ENCODE measurements at places on chromosomes 1 and 21.

- no peak for DNase-seq
These were observed 122.1 kb downstream of the UCK2 start for GRCh38 chr1:165949335-165950130.

DNA sequence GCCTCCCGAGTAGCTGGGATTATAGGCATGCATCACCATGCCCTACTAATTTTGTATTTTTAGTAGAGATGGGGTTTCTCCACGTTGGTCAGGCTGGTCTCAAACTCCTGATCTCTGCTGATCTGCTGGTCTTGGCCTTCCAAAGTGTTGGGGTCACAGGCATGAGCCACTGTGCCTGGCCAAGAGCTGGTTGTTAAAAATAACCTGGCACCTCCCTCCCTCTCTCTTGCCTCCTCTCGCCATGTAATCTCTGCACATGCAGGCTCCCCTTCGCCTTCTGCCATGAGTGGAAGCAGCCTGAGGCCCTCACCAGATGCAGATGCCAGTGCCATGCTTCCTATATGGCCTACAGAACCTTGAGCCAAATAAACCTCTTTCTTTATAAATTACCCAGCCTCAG lies 74.7 kb upstream of the TLR5 start:
- DNase-seq: no peak

- no peak for DNase-seq
These were observed 205.5 kb downstream of the RPS6KC1 start for GRCh38 chr1:213256438-213257087.

GRCh38 chr1:20207546-20207945 lies 21.2 kb upstream of the PLA2G2C start:
- DNase-seq: no peak

GRCh38 chr1:32221581-32221979 lies 573 bp downstream of the TMEM234 start:
- DNase-seq: no peak

- no peak for DNase-seq
These were observed 6.3 kb downstream of the SLAMF1 start for GRCh38 chr1:160640359-160641123.

DNA sequence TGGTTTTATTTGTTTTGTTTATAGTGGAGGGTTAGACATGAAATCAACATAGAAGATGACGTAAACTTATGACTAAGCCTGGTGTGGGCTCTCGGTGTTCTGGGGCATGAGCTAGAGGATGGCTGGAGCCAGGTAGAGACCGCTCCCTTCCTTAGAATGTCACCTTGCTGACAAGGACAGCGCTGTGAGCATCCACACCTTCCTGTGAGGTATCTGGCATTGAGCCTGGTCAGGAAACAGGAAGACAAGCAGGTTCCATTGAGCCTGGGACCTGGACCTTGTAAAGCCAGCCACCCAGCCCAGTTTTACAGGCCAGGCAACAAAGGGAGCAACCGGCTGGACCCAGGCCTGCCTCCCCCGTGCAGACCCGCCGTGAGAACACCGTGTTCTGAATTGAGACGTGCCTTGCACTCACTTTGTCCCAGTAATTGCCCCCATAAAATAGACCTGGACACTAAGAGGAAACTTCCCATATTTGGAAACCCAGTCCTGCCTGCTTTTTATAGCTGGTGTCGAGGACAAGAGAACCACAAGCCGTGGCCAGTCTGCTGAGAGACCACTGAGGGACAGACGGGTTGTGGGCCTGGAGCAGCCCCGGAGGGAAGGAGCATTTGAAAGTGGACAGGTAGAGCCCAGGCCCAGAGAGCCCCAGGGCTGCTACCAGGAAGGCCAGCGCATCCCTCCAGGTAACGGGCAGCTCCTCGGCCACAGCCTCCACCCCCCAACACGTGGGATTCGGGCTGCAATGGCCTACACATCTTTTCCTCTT lies 78.0 kb downstream of the PDE9A start:
- no peak for DNase-seq

DNA sequence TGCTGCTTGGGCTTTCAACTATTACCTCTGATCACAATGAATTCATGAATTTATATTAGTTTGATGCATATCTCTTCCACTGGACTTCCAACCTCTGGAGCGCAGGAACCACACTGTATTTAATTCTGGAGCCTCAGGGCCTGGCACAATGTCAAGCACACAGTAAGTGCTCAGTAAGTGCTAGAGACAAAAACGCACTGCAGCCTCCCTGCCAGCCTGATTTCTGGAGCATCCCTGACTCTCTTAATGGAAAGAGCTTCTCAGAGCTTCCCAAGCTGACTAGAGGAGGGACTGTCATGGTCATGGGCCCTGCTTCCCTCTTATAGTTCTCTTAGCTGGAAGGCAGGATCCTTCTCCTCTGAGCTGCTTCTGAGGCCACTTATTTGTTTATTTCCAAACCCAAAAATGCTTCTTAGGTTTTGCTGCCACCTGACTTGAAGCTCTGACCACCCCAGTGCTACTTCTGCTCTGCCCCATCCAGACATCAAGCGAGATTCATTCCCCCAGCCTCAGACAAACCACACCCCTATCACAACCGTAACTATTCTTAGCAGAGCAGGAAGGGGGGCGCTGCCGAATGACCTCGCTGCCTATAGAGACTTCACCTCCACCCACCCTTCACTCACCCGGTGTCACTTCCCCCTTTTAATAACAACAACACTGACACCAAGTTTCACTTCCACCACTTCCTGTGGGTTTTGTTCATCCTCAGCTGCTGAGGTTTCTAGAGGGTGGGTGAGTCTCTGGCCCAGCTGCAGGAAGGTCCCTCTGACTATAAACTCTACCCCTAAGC lies 33.6 kb downstream of the NUAK2 start:
- peak; percentile 86 for DNase-seq

GRCh38 chr1:229434005-229434640 lies at the start of gene ACTA1:
ACTA1 (minus strand) TSS chr1:229434094; CDS start chr1:229433115, 979 bp downstream.
- DNase-seq: no peak

- no peak for DNase-seq
These were observed 10.9 kb upstream of the CD101 start for GRCh38 chr1:116990612-116991151.

GRCh38 chr21:18117176-18117575 lies 127.5 kb upstream of the CHODL start:
- DNase-seq: no peak

DNA sequence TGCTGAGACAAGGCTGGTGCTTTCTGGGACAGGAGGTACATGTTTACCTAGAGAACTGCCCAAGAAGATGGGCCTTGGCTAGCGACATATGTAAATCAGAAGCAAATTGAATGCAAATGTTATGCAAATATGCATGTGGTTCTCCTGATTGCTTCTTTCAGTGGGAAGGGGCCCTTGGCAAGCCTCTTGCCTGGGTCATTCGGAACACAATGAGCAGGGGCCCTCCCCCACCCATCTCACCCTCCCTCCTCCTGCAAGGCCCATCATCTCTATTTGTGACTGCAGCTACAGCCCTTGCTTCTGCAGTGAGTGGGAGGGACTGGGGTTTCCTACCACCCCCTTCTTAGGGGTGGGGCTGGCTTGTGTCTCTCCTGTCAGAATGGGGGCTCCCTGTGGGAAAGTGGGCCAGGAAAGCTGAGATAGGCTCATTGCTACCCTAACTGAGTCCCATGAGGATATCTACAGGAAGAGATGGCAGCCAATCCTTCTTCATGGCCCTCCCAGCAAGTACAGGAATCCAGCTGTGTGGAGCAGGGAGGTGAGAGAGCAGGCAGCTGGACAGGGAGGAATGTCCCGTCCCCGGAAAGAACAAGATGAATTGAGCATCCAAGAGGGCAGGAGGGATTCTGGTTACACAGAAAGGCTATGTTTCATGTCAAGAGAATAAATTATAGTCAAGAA lies 31.0 kb downstream of the FOXD2 start:
- no peak for DNase-seq

DNA sequence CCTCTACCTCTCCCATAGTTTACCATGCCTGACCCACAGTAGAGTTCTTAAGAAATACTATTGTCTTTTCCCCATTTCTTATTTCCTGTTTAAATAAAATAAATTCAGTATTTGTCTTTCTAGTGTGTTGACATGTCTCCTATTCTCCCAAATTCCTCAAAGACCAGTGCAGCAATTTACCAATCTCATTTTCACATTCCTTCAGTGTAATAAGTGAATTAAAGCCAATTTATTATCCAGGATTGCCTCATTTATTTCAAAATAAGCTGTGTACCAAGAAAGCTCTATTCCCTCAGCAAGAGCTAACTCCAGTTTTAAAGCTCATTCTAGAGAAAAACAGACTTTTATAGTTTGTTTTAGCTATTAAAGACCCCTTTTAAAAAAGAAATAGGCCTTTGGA lies 49.9 kb downstream of the DISC1 start:
- no peak for DNase-seq

DNA sequence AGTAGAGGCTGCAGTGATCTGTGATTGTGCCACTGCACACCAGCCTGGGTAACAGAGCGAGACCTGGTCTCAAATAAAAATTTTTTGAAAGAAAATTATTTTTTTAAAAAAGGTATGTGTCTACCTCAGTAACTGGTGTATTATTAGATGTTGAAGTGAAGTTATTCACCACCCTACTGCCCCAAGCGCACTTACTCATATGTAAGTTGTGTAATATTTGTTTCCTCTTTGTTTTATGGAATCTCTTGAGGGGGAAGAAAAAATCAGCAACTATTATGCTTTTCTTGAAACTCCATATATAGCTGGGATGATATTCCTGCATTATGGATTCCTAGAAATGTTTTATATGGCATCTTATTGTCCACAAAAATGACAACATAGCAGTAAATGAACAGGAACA lies 21.3 kb downstream of the RBM15 start:
- DNase-seq: no peak

- DNase-seq: peak; percentile 94
These were observed 20.1 kb downstream of the PLCH2 start for GRCh38 chr1:2496087-2496622.

DNA sequence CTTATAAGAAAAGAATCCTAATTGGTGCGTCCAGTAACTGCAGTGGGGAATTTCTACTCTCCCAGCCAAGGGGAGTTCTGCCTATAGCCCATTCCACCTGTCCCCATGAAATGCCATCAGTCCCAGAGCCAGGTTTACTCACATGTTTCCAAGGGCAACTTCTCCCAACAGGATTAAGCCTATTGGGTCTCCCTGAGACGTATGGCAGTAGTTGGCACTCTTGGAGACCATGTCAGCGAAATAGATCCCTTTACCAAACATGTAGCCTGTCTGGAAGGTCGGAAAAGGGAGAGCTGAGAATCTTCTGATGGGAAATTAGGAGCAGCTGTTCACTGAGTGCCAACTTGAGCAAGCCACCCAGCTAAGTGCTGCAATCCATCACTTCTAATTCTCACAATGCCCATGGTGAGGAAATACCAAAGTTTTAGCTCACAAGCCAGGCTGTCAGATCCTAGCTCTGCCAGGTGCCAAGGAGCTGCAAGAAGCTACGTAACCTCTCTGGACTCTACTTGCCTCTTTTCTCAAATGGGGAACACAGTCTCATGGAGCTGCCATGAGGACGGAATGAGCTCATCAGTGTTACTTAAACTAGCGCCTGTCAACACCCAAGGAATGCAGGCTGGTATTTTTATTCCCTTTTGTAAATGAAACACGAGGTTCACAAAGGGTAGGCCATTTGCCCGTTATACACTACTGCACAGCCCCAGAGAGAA lies 43.9 kb downstream of the PARP1 start:
- no peak for DNase-seq

DNA sequence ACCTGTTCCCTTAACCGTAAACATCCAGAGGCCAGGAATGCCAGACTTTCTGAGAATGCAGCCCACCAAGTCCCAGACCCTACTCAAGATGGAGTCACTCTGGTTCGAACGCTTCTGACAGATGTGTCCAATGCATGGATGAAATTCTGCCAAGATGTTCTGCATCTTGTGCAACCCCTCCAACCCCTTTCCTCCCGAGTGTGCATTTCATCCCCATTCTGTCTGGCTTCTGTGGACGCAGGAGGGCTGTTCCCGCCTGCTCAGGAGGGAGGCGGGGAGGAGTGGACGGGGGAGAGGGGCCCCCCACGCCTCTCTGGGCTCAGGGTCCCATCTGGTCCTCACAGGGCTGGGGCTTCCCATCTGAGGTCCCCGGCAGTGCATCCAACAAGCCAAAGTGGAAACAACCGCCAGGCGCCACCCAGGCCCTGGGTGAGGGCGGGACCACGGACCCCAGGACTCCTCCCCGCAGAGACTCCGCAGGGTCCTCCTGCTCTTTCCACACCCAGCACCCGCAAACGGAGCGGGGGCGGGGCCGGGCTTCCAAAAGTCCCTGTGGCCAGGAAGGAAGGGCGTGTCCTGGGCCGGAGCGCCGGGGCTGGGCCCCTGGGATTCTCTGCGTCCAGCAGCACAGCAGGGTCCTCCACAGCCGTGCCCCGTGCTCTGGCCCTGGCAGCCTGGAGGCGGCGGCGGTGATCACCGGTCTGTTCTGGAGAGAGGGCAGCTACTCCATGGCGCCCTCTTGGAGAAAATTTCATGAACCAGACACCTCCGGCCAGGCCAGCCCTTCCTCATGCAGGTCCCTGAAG lies 27.8 kb upstream of the SUMO3 start:
- peak; percentile 87 for DNase-seq

DNA sequence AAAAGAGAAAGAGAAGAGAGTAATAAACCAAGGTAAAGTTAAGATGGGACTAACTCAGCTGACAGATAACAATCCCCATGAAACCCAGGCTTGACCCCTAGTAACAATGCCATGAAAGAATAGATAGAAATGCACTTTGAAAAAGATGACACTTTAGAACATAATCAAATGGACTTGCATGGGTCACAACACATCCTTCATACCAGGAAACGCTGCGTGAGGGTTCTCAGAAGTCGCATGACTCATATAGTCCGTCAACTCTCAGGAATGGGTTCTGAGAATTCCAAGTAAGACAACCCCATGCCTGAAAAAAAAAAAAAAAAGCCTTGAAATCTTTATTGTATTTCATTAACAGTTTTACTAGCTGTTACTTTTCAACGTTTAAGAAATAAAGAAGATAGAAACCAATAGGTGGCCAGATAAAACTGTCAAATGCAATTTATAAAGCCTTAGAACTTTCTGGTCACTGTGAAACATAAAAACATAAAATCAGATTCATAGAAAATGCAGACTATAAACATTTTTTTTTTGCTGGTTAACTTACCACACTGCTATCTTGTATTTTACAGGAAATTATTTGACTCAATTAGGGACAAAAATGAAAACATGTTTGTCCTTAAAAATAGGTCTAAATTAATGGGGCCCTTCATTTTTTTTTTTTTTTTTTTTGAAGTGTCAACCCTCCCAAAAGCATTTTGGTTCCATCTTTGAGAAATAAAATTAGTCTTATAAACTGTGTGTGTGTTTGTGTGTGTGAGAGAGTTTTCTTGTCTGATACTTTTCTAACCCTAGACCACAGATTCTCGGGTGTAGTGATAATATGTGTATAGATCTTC lies 202.1 kb downstream of the NCAM2 start:
- no peak for DNase-seq

DNA sequence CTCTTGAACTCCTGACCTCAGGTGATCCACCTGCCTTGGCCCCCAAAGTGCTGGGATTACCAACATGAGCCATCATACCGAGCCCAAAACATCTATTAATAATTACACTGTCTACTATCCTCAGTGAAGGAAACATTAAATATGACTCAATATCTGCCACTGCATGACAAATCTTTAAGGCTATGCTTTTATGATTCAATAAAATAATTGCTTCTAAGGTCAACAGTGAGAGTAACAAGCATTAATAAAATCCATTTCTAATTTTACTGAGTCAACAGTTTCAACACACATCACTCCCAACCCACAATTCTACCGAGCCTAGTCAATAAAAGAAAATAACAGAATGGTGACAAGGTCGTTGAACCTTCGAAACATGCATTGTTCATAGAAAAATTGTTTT lies 125.5 kb upstream of the CHRM3 start:
- no peak for DNase-seq

All from GM19239 (cell line).